ENCODE measurements at places on chromosomes 13 and 19.

DNA sequence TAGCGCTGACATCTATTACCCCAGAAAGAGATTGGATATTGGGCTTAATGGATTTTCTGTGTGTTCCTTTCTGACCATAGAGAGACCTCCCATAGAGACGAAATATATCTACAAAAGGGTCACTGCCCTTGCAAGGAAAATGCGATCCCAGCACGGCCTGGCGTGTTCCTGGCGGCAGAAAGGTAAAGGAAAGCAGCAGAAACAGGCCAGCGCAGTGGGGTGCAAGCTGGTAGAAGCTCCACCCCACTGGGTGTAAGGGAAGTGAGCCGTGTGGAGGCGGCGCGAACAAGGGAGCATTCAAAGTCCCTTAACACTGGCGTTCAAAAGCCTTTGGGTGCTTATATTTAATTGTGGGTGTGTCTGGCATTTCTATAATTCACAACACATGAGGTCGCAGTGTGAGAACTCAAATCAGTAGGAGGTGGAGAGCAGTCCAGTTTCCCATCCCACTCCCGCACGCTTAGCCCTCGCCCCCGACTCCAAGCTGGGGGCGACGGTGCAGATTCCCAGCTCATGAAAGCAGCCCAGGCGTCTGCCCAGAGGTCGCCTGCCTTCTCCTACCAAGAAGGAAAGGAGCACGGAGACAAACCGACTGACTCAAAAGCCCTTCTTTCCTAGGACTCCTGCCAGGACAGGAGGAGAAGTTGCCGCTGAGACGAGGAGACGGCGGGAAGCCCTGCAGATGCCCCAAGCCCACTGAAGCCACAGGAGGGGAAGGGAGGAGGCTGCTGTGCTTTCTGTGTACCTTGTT is 478.4 kb downstream of the FOXO1 start:
- DNase-seq, result peak; percentile 21

DNA sequence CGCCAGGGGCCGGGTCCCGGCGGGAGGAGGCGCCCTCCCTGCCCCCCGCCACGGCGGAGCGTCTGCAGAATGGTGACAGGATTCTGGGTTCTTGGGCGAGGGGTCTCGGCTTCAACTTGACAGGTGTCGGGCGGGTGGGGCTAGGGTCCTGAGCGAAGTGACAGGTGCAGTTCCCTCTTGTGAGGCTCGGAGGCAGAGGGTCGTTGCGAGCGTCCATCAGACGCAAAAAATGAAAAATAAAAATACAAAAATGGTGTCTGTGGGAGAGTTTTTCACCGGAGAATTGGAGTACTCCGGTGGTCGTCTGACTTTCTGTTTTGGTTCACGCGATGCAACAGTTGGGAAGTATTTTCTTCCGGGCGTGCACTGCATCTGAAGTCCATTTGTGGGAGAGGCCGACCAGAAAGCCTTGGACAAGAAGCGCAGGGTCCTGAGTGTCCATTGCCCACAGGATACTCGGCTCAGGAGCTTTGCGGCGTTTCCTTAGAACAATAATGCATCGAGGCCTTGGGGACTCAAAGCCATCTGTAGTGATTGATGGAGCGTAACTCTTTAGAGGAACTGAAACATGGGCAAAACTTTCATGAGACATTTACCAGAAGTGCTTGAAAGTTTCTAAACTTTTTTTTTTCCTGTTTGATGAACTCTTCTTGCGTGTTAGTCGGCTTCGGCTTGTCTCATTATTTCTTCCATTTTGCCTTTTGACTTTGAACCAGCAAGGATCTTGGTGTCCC is 759 bp downstream of the RB1 start:
- DNase-seq, result peak; percentile 47

- no peak for DNase-seq
Observed at GRCh38 chr13:100671389-100672182, 3.0 kb downstream of the TMTC4 start.

- DNase-seq, result peak; percentile 31
Observed at GRCh38 chr19:17599780-17600179, 44.3 kb downstream of the COLGALT1 start.

- DNase-seq, result no peak
Observed at GRCh38 chr13:112001571-112001970, 65.4 kb upstream of the SOX1 start.

DNA sequence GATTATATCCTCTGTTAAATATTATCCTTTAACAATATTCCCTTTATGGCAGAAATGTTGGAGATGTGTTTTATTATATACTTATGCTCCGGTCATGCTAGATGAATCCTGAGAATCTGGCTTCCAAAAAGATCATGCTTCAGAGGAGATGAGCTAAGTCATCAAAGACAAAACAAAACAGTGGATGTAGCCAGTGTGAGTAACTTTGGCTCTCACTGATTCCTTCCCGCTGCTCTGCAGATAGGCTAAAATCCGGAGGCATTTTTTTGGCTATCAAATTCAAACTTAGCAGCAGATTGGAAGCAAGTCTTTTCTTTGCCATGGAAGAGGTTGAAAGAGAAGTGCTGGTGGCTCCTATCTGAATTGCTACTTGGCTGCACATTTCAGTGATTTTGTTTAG is 295.9 kb downstream of the GPC6 start:
- DNase-seq, result peak; percentile 68
